Left renal cortex interstitium (tissue), 4 donors: ENCODE measurements at places on chromosomes 1 and 21. TPM values are rescaled to one million over a fixed set of nuclear protein-coding genes. Genes with fewer than 3 reads are reported as not detected.

DNA sequence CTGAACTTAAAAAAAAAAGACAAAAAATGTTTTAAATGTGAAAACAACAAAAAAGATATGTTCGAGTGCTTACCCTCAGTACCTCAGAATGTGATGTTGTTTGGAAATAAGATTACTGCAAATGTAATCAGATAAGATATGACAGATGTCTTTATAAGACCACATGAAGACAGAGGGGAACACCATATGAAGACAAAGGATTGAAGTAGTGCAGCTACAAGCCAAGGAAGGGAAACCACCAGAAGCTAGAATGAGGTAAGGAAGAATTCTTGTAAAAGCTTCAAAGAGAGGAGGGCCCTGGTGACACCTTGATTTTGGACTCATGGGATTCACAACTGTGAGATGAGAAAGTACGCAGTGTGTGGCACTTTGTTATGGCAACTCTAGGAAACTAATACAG is 15.4 kb downstream of the ASB17 start:
- DNase-seq = no peak

GRCh38 chr21:29697555-29698193 is 242.1 kb downstream of the GRIK1 start:
- DNase-seq = no peak

SMIM1 gene
- 26.2 TPM for polyA plus RNA-seq

DNA sequence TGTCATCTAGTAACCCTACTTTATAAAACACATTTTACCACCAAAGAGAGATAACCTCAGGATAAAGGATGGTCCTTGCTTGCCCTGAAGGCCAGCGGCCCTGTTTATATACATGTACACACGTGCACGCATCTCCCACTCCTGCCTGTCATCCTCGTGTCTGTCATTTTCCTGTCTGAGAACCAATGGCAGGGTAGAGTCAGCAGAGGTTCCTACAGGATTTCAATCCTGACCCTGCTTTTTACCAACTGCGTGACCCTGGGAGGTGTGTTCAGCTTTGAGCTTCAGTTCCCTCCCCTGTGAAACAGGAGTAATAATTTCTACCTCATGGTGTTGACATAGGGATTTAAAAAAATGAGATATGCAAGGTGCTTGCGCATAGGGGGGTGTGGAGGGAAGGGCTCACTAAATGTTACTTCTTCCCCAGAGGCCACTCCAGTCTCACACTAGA is 12.3 kb upstream of the RASSF5 start:
- no peak for DNase-seq

DNA sequence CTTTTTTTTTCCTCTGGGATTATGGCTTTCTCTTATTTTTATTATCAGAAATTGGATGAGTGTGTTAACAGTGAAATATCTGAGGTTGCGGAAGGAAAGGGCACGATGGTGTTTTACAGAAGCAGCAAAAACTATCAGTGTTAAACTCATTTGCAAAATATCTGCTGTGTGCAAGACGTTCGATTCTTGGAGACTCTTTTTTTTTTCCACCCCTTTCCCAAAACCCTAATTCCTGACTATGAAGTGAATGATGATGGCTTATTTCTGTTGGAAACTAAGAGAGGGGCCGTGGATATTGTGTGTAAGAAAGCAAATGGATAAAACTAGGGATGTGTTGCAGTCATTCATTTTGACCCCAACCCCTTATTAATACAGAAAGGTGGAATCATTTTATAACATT is 677 bp downstream of the NCAM2 start:
- DNase-seq = no peak
